Cardiac septum (tissue), 1 donor: ENCODE measurements at places on chromosomes 2 and 18. TPM values are rescaled to one million over a fixed set of nuclear protein-coding genes. Genes with fewer than 3 reads are reported as not detected.
A peak's percentile ranks its signal among the peaks of the same experiment; 100 is the strongest.

DNA sequence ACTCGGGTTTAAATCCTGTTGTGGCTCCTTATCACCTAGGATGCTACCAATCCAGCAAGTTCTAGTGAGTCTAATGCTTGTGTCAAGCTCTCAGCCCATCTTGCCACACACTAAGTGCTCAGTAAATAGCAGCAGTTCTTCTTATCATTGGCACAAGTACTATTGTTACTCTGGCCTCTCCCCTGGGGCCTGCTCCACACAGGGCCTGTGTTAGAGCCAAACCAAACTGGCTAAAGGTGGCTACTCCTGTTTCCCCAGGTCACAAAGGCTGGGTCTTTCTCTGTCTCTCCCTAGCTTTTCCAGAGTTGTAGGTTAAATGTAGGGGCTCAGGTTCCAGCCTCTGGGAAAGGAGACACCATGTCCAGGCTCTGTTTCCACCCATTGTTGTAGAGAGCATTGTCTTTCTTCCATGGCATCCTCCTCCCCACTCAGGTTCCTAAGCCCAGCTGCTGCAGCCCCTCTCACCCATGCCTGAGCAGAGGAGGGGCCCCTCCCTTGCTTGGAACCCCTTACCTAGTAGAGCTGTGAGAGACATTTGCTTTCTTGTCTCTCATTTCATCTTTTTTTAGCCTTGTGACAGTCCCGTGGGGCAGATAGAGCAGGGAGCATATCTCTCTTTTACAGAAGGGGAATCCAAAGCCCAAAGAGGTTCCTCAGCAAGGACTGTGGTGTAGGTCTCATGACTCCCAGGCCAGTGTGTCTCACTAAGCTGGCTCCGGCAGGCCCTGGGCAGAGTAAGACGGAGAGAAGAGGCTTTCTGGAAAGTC lies 56.4 kb upstream of the OTOF start:
- DNase-seq, result peak; percentile 49

IL1R1 gene
- 27.7 TPM for total RNA-seq

GRCh38 chr2:147639891-147640290 lies 204.9 kb upstream of the ACVR2A start:
- DNase-seq, result no peak

GRCh38 chr18:63299837-63300745 lies 19.5 kb downstream of the BCL2 start:
- no peak for DNase-seq

IL1RN gene
- total RNA-seq, result 0.59 TPM

GRCh38 chr2:7625392-7626138 lies 708.4 kb downstream of the RNF144A start:
- no peak for DNase-seq

GRCh38 chr2:46200861-46201605 lies 96.2 kb upstream of the EPAS1 start:
- no peak for DNase-seq

GRCh38 chr2:46381871-46382270 lies 84.7 kb downstream of the EPAS1 start:
- peak; percentile 67 for DNase-seq

DNA sequence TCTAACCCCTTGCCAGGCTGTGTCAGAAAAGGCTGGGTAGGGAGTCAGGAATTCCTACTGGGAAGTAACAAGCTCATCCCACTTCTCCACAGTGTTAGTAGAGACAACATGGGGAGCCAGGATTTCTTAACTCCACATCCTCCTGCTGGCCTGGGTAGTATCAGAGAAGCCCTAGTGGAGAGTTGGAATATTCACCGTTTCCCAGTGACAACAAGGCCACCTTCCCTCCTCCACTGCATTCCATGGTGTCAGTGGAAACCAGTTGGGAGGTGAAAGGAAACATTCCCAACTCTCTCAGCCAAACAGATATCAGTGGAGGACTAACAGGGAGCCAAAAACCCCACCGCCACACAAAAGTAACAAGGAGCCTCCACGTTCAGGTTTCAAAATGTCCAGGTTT lies 41.2 kb downstream of the SRD5A2 start:
- DNase-seq, result no peak

- DNase-seq, result no peak
Measured at GRCh38 chr2:160703648-160704585, 210.3 kb upstream of the RBMS1 start.

DNA sequence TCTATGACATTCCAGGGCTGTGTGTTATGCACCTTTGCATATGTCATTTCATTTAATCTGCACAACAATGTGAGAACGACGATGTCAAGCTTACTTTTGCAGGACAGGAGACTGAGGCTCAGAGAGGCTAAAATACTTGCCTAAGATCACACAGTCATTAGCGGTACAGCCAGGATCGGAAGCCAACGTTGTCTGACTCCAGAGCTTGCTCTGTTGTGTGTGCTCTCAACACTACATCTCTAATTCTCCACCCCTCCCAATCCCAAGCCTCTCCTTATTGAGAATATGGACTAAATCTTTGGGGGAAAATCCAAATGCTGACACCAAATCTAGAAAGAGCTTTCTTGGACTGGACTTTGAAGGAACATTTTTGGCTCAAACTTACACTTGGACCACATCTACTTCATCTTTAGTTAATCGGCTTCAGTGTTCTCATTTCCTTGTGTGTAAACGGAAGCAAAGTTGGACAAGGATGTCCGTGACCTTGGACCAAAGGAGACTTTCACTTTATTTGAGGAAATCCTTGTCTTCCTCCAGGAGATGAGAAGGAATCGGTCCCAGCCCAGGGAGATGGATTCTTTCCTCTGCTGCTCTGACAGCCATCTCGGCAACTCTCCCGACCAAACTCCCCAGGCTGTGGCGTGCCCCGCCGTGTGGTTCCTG lies 242.4 kb downstream of the LPIN1 start:
- DNase-seq, result no peak

DNA sequence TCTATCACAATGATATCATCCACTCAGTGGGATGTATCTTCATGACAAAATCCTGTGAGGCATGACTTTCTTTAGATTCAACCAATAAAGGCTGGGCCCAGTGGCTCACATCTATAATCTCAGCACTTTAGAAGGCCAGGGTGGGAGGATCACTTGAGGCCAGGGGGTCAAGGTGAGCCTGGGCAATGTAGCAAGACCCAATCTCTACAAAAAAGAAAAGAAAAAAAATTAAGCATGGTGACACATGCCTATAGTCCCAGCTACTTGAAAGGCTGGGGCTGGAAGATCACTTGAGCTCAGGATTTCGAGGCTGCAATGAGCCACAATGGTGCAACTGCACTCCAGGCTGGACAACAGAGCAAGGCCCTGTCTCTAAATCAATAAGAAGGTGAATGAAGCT lies 68.0 kb downstream of the PLB1 start:
- no peak for DNase-seq

DES gene
- total RNA-seq, result 21,230 TPM

GRCh38 chr18:11502368-11502767 lies 107.0 kb upstream of the SLC35G4 start:
- no peak for DNase-seq

UGT1A1 gene
- not detected for total RNA-seq

DNA sequence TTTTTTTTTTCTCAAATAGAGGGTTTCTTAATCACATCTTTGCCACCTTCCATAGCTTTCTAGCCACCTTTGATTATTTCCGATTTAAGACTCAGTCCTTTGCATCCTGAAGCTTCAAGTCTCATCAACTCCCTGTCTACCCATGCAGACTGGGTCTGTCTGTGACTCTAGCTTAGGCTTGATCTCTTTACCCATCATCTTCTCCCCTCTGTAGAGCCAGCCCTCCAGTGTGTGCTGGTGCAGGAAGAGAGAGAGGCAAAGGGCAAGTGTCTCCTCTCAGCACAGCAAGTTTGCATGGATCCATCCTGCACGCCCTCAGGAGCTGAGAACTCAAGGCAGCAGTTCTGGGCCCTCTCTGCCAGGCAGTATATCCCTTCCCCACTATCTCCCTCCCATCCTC lies 70.4 kb downstream of the HNRNPLL start:
- DNase-seq, result no peak

GPR39 gene
- not detected for total RNA-seq

DNA sequence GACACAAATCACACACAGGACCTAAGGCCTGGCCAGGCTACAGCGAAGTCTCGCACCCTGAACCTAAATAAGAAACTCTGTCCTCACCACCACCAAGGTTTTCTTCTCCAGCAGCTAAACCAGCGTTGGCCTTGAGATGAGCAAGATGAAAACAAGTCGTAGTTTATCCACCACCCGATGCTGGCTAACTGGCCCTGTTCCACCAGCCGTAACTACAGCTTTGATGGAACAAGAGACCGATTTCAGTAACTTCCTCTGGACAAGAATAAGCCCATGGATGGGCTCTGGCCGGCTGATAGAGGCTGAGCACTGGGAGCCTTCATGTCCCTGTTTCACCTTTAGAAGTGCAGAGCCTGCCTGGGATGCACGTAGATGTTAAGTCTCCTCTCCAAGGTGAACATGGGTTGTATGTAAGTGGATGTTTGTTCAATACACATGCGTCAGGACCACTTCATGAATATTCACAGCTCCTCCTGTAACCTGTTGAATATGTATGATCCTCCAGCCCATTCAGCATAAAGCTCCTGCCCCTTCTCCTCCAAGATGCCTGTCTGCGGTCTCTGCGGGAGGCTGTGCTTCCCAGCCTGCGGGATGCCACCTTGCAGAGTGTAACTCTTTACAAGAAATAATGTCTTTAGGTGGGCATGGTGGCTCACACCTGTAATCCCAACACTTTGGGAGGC lies 24.2 kb downstream of the ADI1 start:
- DNase-seq, result peak; percentile 39

PROKR1 gene
- 0.08 TPM for total RNA-seq

MBD5 gene
- 32.4 TPM for total RNA-seq

GRCh38 chr2:28948160-28948559 lies 32.9 kb upstream of the TOGARAM2 start:
- DNase-seq, result no peak

GRCh38 chr2:84904717-84905174 lies 710 bp upstream of the TMSB10 start:
- peak; percentile 90 for DNase-seq

ANKRD30BL gene
- not detected for total RNA-seq

DNA sequence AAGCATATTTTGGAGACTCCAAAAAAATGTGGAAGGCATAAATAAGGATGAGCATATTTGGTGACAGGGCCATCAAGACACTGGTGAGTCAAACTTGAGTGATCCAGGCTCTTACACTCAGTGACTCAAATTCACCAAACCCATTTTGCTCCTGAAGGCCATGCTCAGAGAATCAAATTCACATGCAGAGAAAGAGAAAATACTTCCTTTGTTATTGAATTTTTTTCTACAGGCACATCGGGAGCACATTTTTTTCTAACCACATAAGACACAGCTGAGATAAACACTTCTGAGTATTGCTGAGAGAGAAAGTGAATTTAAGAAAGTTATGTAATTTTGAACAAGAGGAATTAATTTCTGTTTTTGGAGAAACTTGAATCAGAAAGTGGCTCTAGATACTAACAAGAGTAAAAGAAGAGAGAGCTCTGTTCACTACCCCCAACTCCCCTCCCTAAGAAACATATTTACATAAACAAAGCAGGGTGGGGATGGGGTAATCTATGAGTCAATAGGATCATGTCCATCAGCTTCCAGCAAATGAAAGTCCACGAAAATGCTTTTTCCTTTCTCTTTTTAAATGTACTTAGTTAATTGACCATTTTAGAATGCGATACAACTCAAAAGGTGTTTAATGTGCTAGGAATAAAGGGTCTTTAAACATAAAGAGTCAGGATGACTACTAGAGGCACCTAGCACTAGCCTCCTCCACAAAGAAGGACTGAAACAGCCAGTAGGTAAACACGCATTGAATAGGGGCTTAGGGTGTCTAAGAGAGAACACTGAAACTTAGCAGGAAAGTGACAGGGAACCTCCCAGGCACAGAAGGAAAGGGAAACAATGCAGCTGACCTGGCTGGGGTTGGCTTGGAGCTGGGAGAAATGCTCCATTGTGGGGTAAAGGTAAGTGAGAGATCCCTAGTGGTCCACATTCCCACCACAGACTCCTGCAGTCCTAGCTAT lies 152.3 kb downstream of the KCNE4 start:
- no peak for DNase-seq

DNA sequence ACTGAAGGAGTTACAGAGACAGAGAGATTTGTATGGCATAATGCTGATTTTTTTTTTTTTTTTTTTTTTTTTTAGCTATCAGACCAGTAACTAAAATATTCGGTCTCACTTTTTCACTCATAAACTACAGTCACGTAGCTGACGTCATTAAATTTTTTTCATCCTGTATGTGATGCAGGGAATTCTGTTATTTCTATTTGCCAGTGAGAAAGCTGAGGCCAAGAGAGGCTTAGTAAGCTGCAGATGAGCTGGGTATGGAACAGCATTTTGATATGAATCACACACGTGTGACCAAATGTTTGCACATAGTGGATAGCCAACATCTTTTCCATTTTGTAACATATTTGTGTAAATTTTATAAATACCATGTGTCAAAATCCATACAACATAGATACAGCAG lies 79.1 kb upstream of the EPB41L3 start:
- DNase-seq, result no peak

DNA sequence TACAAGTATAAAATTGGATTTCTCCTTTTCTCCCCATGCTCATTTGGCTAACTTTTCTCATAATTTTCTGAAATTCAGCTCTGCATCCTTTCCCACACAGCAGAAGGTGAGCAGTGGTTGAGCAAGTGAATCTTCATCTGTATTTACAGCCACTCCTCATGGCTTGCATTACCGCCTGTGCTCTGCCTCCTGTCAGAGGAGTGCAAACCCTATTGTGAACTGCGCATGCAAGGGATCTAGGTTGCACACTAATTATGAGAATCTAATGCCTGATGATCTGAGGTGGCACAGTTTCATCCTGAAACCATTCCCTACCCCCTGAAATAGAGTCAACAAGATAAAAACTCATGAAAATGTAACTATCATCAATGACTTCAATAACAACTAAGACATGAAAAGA lies 20.0 kb downstream of the ME2 start:
- no peak for DNase-seq

TTC32 gene
- 7.5 TPM for total RNA-seq

DNA sequence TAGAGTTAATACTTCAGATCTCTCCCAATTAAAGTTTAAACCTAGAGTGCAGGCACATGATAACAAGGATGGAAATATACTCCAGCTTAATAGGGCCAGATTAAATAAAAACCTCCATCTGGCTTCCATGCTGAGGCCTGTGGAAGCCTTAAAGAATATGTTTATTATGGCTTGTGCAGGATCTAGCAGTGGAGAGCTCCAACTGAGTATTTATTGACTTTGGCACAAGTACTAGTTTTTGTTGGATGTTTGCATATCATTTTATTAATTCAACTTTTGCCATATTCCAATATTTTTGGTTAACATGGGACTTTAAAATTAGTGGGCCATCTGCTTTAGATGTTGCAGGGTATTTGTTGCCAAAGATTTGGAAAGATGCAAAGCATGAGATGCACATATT lies 860.4 kb upstream of the SOX11 start:
- DNase-seq, result no peak

ANKRD44 gene
- 6.4 TPM for total RNA-seq
